ENCODE measurements at places on chromosomes 2 and 18.

- H3K36me3 ChIP-seq = no peaks in the 10 kb centered on the region
- H3K4me1 ChIP-seq = peaks cover 4% of the 10 kb centered on the region
- H3K27me3 ChIP-seq = peaks cover 36% of the 10 kb centered on the region
Measured at GRCh38 chr2:232502511-232502910, 14.9 kb upstream of the ECEL1 start.

DNA sequence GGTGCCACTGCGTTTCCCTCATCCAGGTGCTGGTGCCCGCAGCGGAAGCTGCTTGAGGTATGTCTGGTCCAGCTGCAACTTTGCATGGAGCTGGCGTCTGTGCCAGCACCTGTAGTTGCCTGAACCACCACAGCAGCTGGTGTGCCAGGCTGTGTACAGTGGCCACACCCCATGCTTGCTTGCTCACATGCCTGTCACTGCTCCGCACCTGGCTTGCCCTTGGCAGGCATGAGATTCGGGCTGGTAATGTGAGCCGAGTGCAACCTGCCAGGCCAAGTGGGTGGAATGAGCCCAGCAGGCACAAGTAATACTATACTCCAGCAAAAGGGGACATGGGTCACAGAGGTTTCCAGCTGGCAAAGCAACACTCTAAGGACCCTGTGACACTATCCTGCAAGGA is 1123.3 kb upstream of the ACVR2A start:
- no peaks in the 10 kb centered on the region for H3K4me1 ChIP-seq
- no peak for DNase-seq
- H3K27me3 ChIP-seq = no peaks in the 10 kb centered on the region
- no peak overlapping the region for H3K27ac ChIP-seq
- H3K4me3 ChIP-seq = no peak overlapping the region

DNA sequence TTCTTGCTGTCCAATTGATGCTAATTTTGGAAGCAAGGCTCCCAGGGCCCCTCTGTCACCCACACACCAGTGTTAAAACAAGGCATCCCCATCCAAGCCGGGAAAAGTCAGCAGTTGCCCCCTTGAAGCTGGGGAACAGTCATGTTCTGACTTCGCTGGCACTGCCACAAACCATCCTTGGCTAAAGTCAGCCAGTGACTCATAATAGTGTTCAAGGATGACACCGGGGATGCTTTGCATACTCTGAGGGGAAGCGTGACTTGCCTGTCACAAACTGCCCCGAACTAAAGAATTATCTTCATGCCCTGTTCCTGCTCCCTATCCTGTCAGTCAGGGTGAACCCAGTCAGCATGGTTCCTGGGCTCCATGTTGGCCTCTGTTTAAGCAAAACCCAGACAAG is 37.0 kb downstream of the TGFA start:
- H3K4me3 ChIP-seq = no peak overlapping the region
- no peaks in the 10 kb centered on the region for H3K27me3 ChIP-seq
- H3K4me1 ChIP-seq = peaks cover 10% of the 10 kb centered on the region

DNA sequence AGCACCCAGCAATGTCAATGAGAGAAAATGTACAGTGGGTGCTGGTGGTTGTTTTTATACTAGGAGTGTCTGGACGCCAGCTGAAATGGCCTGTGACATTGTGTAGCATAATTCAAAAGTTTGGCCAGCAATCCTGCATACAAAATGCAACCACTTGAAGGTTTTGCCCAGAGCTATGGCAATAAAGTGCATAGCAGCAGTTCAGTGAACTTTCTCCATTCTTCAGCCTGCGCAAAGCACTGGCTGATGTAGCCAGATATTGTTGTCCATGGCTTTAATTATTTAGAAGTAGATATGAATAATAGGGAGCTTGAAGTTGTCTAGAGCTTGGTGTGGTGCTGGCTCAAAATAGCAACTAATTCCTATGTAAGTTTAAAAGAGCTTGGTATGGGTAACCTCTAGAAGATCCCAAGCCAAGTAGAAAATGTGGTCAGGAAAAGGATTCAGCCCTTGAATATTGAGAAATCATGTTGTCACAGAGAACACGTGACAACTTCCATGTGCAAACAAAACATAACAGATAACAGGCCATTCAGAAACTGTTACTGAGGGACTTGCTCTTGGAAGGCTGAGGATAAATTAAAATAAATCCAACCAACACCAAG is 33.3 kb upstream of the PGAP1 start:
- H3K36me3 ChIP-seq = peaks cover 13% of the 10 kb centered on the region
- no peak overlapping the region for H3K4me3 ChIP-seq
- no peak for DNase-seq
- no peaks in the 10 kb centered on the region for H3K27me3 ChIP-seq
- H3K27ac ChIP-seq = no peak overlapping the region

DNA sequence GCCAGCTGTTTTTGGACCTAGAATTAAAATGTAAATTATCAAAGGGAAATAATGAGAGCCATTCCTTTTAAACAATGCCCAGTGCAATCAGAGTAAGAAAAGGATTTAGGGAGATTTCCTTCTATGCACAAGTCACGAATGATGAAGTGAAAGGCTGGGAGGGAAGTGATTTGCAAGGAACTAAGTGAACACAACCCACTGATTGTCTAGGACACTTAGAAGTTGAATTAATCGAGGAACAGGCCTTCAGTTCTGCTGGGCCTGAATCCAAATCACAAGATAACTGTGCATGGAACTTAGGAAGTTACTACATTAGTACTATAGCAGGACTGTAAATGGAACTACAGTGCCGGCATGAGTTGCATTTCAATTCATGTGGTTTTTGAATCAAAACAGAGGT is 17.7 kb downstream of the MAP2 start:
- H3K4me3 ChIP-seq = no peak overlapping the region
- no peak overlapping the region for H3K27ac ChIP-seq
- H3K4me1 ChIP-seq = no peaks in the 10 kb centered on the region
- H3K27me3 ChIP-seq = peaks cover 6% of the 10 kb centered on the region
- DNase-seq = no peak
- H3K36me3 ChIP-seq = no peaks in the 10 kb centered on the region

GRCh38 chr2:200028998-200029397 is 73.6 kb downstream of the MAIP1 start:
- no peak overlapping the region for H3K4me3 ChIP-seq
- no peak for DNase-seq
- no peaks in the 10 kb centered on the region for H3K36me3 ChIP-seq
- no peak overlapping the region for H3K27ac ChIP-seq
- peaks cover 7% of the 10 kb centered on the region for H3K27me3 ChIP-seq

- no peak overlapping the region for H3K4me3 ChIP-seq
- no peaks in the 10 kb centered on the region for H3K36me3 ChIP-seq
- H3K27ac ChIP-seq = no peak overlapping the region
- no peak for DNase-seq
- no peaks in the 10 kb centered on the region for H3K27me3 ChIP-seq
Measured at GRCh38 chr18:48888773-48889080, 62.0 kb downstream of the SMAD7 start.

- peaks cover 6% of the 10 kb centered on the region for H3K36me3 ChIP-seq
- H3K4me1 ChIP-seq = peaks cover 3% of the 10 kb centered on the region
- H3K27ac ChIP-seq = no peak overlapping the region
- H3K4me3 ChIP-seq = no peak overlapping the region
Measured at GRCh38 chr18:46008531-46008930, 41.4 kb upstream of the EPG5 start.

- peaks cover 6% of the 10 kb centered on the region for H3K27me3 ChIP-seq
- DNase-seq = no peak
- H3K36me3 ChIP-seq = peaks cover 21% of the 10 kb centered on the region
- peaks cover 48% of the 10 kb centered on the region for H3K4me1 ChIP-seq
- peak overlapping the region; percentile 66 for H3K27ac ChIP-seq
- H3K4me3 ChIP-seq = peak overlapping the region; percentile 97
Measured at GRCh38 chr2:12719400-12720277, 2.9 kb downstream of the TRIB2 start.

DNA sequence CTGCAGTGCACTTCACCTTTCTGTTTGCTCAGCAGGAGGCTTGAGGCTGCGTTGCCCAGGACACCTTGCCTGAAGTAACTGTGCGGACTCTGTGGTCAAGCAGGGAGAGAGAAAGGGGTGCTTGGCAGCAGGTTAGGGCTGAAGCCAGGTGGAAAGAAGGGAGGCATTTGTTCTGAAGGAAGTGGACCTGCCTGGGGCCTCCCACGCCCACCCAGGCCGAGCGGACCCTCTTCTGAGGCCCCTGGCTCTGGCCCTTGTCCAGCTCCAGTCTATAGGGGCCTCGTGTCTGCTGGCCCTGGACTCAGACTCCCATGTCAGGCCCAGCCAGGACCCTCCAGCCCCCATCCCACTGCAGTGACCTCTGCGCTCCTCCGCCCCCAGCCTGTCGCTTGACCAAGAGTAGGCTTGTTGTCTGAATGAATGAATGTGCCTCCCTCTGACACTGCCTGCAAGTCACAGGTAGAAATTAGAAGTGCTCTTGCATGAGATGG is 2.5 kb downstream of the SNED1 start:
- H3K27ac ChIP-seq = no peak overlapping the region
- peaks cover 5% of the 10 kb centered on the region for H3K4me1 ChIP-seq
- DNase-seq = no peak
- no peak overlapping the region for H3K4me3 ChIP-seq

- no peak for DNase-seq
- no peaks in the 10 kb centered on the region for H3K36me3 ChIP-seq
- H3K4me3 ChIP-seq = no peak overlapping the region
- H3K4me1 ChIP-seq = no peaks in the 10 kb centered on the region
- no peak overlapping the region for H3K27ac ChIP-seq
Measured at GRCh38 chr2:156057647-156058046, 274.9 kb downstream of the NR4A2 start.

DNA sequence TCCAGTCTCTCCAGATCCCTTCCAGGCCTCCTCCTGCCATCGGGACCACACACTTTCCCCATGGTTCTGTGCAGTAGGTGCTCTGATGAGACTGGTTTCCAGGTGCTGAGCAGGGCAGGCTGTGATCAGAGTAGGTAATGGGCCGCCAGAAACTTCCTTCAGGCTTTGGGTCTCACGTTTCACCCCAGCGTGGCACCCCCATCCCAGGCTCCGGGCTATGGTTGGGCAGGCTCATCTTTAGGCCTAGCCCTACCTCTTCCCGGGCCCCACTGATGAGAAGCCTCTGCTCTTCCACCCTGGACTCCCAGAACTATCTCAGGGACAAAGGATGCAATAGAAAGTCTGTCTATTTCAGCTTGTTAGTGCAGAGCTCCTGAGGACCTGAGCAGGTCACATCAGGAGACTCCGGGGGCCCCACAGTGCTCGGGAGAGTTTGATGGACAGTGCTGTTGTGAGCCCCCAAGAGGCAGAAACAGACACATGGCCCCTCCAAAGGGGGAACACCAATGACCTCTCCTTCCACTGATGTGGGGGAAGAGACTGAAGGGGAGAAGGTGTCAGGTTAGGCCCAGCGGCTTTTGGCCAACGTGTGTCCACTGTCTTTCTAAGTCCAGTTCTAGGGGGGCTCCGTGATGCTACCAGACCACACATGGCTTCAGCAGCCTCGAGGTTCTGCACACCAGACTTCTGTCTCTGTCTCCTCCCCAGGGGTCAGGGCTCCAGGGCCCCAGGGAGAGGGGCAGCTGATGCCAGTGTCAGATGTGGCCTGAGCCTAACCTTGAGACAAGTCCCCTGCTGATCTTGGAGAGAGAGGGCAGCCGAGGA is 5.8 kb upstream of the PROM2 start:
- no peaks in the 10 kb centered on the region for H3K36me3 ChIP-seq
- H3K4me1 ChIP-seq = no peaks in the 10 kb centered on the region
- H3K27me3 ChIP-seq = peaks cover 9% of the 10 kb centered on the region
- H3K4me3 ChIP-seq = no peak overlapping the region

GRCh38 chr18:59272221-59272888 is 899 bp downstream of the RAX start:
- peaks cover 11% of the 10 kb centered on the region for H3K4me1 ChIP-seq
- no peak overlapping the region for H3K27ac ChIP-seq
- H3K27me3 ChIP-seq = peaks cover 87% of the 10 kb centered on the region
- peaks cover 2% of the 10 kb centered on the region for H3K36me3 ChIP-seq

- H3K4me1 ChIP-seq = peaks cover 37% of the 10 kb centered on the region
- peaks cover 3% of the 10 kb centered on the region for H3K36me3 ChIP-seq
- H3K4me3 ChIP-seq = no peak overlapping the region
- peaks cover 14% of the 10 kb centered on the region for H3K27me3 ChIP-seq
- H3K27ac ChIP-seq = no peak overlapping the region
- DNase-seq = no peak
Measured at GRCh38 chr2:237426517-237426916, 12.6 kb upstream of the COL6A3 start.

GRCh38 chr2:219496825-219497494 is 1.7 kb upstream of the GMPPA start:
- DNase-seq = no peak
- H3K36me3 ChIP-seq = no peaks in the 10 kb centered on the region
- peaks cover 20% of the 10 kb centered on the region for H3K4me1 ChIP-seq

- H3K27me3 ChIP-seq = no peaks in the 10 kb centered on the region
- H3K4me3 ChIP-seq = no peak overlapping the region
- H3K27ac ChIP-seq = no peak overlapping the region
- peaks cover 6% of the 10 kb centered on the region for H3K4me1 ChIP-seq
- H3K36me3 ChIP-seq = peaks cover 2% of the 10 kb centered on the region
Measured at GRCh38 chr18:35371412-35372195, 5.5 kb downstream of the ZNF396 start.

GRCh38 chr2:69196327-69197117 is 183.5 kb downstream of the ANTXR1 start:
- H3K27me3 ChIP-seq = peaks cover 6% of the 10 kb centered on the region
- no peak overlapping the region for H3K27ac ChIP-seq
- H3K36me3 ChIP-seq = no peaks in the 10 kb centered on the region
- DNase-seq = no peak
- H3K4me3 ChIP-seq = no peak overlapping the region

DNA sequence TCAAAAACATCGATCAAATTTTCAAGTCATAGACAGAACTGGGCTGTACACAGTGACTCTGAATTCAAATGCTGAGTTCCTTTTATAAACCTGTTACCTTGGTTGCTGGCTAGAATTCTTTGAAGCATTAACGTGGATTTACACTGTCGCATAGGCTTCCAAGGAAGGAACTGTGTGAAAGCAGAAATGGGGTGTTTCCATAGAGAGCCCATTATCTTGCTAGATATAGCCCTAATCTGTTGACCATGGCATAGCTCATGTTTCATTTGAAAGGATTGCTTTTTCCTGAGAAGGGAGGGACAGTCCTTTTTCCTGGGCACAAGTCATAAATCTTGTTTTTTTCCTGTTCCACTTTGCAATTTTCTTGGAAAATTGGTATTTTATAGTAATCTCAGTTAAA is 73.8 kb upstream of the NEUROD1 start:
- H3K4me1 ChIP-seq = no peaks in the 10 kb centered on the region
- H3K27ac ChIP-seq = no peak overlapping the region
- H3K36me3 ChIP-seq = no peaks in the 10 kb centered on the region
- no peak for DNase-seq
- H3K27me3 ChIP-seq = peaks cover 38% of the 10 kb centered on the region

- H3K36me3 ChIP-seq = no peaks in the 10 kb centered on the region
- no peak for DNase-seq
- H3K4me1 ChIP-seq = peaks cover 6% of the 10 kb centered on the region
- no peak overlapping the region for H3K4me3 ChIP-seq
Measured at GRCh38 chr2:157182204-157182709, 75.2 kb upstream of the GALNT5 start.

DNA sequence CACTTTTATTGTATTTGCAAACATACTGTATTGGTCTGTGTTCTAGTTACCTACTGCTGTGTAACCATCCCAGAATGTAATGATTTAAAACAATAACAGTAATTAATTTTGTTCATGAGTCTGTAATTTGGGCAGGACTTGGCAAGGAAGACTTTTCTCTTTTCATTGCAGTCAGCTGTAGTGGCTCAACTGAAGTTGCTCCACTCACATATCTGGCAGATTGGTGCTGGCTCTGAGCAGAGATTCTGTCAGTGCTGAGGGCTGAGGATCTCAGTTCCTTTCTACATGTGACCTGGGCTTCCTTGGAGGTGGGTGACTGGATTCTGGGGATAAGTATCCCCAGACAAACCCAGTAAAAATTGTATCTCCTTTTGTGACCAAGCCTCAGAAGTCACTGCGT is 26.6 kb downstream of the PTPN4 start:
- no peak overlapping the region for H3K4me3 ChIP-seq
- H3K27ac ChIP-seq = no peak overlapping the region
- H3K36me3 ChIP-seq = peaks cover 20% of the 10 kb centered on the region
- H3K27me3 ChIP-seq = no peaks in the 10 kb centered on the region
